ENCODE measurements at places on chromosomes 4 and X.

GRCh38 chr4:158333820-158334219 lies 123.5 kb downstream of the TMEM144 start:
- no peak for DNase-seq

- no peak for DNase-seq
Observed at GRCh38 chr4:26124753-26125321, 196.0 kb upstream of the RBPJ start.

DNA sequence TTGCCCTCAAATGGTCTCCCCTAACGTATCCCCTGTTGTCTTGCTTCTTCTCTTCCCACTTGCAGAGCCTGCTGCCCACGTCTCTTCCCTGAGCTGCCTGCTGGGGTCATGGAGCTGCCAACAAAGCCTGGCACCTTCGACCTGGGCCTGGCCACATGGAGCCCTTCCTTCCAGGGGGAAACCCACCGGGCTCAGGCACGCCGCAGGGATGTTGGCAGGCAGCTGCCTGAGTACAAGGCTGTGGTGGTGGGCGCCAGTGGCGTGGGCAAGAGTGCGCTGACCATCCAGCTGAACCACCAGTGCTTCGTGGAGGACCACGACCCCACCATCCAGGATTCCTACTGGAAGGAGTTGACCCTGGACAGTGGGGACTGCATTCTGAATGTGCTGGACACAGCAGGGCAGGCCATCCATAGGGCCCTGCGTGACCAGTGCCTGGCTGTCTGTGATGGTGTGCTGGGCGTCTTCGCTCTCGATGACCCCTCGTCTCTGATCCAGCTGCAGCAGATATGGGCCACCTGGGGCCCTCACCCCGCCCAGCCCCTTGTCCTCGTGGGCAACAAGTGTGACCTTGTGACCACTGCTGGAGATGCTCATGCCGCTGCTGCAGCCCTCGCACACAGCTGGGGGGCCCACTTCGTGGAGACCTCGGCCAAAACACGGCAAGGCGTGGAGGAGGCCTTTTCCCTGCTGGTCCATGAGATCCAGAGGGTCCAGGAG lies 2.9 kb downstream of the ERAS start:
- no peak for DNase-seq

- DNase-seq = peak; percentile 60
Observed at GRCh38 chr4:176340871-176341685, 21.3 kb downstream of the SPCS3 start.

- DNase-seq = no peak
Observed at GRCh38 chrX:148960060-148960459, 459.6 kb downstream of the AFF2 start.

GRCh38 chr4:153528705-153529485 lies 62.7 kb downstream of the TMEM131L start:
- no peak for DNase-seq

GRCh38 chr4:95537191-95537590 lies 11.6 kb downstream of the UNC5C start:
- no peak for DNase-seq

DNA sequence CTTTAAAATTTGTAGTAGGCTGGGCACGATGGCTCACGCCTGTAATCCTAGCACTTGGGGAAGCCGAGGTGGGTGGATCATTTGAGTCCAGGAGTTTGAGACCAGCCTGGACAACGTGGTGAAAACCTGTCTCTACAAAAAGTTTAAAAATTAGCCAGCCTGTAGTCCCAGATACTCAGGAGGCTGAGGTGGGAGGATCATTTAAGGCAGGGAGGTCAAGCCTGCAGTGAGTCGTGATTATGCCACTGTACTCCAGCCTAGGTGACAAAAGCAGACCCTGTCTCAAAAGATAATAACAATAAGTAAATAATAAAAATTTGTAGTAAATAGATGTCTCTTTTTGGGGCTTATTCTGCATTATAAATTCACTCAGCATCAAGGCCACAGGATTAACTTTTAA lies 118.5 kb downstream of the IRF2 start:
- no peak for DNase-seq

GRCh38 chr4:138406876-138407275 lies 164.7 kb upstream of the SLC7A11 start:
- DNase-seq = peak; percentile 17

DNA sequence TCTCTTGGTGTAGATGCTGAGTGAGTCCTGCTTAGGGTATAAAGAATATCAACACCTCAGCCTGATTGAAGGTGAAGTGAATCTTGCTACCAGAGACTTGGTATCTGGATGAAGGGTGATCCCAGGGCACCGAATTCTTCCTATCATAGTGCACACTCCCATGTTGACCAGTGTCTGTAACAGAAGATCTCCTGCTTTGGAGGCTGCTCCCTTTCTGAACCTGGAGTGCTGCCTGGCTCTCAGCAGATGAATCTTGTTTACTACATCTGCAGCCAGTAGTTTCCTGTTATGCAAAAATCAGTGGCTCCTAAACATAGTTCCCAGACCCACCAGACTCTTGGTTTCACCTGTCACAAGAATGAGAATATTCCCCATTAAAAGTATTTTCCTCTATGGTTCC lies 191.7 kb upstream of the GK2 start:
- DNase-seq = no peak

DNA sequence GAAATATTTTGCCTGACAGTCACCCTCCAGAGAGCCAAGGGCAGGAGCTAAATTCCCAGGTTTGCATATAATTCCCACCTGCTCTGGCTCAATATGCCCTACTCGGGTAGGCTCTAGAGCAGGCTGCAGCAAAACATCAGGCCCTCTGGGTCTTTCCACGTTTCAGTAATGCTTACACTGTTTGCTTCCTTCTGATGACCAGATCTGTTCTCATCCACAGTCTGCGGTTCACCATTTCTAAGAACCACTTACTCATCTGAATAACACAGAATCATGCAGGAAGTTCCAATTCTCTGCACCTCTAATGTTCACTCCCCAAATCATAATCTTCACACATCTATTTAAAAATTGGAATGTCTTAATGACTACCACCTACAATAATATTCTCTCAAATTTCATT lies 141.4 kb downstream of the PPP3CA start:
- peak; percentile 41 for DNase-seq

DNA sequence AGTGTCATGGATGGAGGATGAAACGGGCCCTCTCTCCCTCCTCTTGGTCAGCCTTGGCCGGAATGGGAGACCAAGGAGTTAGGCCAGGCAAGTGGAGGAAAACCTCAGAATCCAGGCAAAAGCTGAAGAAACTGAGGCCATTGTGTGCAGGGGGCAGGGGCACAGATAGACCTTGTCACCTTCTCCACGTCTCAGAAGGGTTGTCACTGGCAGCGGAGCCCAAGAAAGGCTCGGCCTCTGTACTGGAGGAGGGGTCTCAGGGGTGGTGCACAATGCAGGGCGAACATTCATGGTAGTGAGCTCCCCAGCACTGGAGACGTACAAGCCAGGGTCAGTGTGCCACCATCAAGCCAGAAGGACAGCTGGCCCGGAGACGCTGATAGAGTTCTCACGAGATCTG lies 139.5 kb downstream of the CPZ start:
- DNase-seq = no peak

DNA sequence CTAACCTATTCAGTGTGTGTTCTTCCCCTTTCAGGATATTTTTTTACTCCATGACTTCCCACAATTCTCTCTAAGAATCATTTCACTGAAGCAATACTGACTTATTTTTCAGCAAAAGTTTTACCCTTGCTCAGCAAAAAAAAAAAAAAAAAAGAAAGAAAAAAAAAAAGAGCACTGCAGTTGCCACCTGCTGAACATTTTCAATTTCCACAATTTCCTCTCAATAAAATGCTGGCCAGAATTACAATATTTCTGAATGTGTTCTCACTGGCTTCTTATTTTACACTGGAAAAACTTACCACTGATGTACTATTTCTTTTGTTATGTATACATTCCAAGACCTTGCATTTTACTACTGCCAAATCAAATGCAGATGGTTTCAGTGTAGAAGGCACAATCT lies 210.4 kb downstream of the PAPSS1 start:
- no peak for DNase-seq

DNA sequence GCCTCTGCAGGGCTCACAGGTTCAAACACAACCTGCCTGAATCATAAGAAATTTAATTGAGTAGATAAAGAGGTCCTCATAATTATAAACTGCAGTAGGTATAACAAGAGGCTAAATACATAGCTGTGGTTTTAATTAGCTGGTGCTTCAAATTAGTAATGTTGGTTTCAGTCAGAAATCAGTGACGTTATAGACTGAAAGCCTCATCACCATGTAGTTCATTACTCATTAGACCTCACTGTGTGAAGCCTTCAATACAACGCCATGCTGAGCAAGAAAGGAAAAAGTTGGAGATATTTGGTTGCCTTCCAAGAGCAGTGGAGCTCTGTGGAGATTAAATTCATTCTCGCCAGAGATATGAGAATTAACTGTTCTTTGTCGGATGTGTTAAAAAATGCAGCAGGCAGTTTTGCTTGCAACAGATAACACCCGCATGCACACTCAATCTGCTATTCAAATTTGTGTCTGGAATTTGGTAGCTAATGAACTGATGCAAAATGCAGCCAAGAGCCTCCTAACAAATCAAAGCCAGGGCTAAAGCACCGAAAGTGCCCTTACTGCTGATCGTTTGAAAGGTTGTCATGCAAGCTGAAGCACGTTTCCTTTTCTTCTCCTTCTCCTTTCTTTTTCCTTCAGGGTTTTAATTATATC lies 148.9 kb downstream of the AFF2 start:
- no peak for DNase-seq

GRCh38 chrX:96407072-96407471 lies 277.6 kb upstream of the DIAPH2 start:
- DNase-seq = peak; percentile 36

DNA sequence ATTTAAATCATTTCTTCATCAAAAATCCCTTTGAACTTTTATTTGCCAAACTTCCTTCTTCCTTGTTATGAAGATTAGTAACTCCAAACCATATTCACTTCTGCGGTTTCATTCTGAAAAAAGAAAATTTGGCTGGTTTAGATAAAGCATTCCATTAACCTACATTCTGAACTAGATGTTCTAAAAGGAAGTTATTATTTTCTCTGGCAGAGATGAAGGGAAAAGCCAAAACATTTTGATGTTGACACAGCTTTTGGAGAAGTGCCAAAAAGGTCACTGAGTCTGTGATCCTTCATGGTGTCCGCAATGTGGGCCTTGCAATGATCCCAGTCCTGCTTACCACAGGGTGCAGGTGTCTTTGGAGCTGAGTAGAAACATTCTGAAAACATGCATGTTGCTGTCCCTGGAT lies 36.0 kb downstream of the CXCL8 start:
- peak; percentile 72 for DNase-seq

GRCh38 chrX:102845020-102845419 lies 92.1 kb upstream of the RAB40AL start:
- no peak for DNase-seq

GRCh38 chr4:148634476-148634875 lies 192.3 kb upstream of the NR3C2 start:
- peak; percentile 91 for DNase-seq

DNA sequence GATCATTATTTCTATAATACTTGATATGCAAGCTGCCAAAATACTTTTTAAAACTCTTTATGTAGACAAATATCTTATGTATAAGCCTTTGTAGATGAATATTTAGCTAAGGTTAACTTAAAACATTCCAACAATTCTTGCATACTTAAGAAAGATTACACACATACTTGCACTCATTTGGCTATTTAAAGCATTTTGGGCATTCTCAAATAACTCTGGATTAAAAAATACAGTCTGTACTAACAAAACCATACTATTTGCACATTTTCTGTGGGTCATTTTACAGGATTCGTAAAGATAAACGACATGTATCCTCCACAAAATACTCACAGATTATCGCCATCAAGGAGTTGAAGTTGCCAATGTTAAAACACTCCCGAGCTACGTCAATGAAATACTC lies 26.5 kb downstream of the RASGEF1B start:
- no peak for DNase-seq

DNA sequence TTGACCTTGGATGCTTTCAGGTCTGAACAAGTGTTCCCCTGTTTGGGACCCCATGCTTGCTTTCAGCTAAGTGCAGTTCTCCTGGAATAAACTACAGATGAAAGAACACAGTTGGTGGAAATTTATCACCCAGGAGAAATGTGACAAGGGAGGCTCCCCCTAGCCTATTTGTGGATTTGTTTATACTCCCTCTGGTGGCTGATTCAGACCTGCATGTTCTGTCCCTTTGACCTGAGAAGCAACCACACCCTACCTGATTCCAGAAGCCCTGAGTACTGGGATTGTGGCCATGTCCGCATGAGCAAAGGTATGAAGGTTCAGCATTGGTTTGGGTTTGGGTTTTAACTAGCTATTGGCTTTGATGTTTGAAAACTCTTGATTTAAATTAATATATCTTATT lies 440.9 kb downstream of the MID1IP1 start:
- peak; percentile 57 for DNase-seq

- DNase-seq = no peak
Observed at GRCh38 chrX:153495362-153495751, 577 bp downstream of the BGN start.

- DNase-seq = no peak
Observed at GRCh38 chr4:931194-931959, 739 bp downstream of the GAK start.

DNA sequence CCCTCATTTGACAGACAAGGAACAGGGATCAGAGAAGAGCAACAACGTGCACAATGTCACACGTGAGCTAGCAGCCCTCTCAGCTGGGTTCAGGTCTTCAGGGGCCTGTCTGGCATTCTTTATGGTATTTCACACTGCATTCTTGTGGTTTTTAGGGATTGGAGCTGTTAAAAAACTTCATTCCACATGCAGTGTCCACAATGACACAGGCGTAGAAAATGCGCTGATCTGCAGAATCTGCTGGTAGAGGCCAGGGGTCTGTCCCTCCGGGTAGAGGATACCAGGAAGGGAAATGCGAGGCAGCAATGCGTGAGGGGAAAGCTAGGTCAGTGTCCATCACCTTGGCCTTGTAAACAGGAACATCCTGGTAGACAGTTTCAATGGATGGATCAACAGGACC lies 36.6 kb downstream of the MAP7D3 start:
- peak; percentile 72 for DNase-seq

DNA sequence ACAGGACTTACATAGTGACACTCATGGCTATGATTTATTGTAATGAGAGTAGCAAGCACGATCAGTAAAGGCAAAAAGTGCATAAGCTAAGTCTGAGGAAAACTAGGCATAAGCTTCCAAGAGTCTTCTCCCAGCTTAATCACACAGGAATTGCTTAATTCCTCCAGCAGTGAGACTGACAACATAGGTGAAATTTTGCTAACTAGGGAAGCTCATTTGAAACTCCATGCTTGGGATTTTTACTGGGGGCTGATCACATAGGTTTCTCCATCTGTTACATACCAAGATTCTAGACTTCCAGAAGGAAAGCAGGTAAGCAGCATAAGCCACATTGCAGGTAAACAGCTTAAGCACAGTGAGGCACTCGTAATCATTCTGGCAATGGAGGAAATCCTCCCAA lies 71.8 kb upstream of the FHDC1 start:
- DNase-seq = no peak

GRCh38 chrX:45850775-45851433 lies 650.2 kb upstream of the DIPK2B start:
- peak; percentile 52 for DNase-seq
